ENCODE measurements at places on chromosomes 3 and 15.

DNA sequence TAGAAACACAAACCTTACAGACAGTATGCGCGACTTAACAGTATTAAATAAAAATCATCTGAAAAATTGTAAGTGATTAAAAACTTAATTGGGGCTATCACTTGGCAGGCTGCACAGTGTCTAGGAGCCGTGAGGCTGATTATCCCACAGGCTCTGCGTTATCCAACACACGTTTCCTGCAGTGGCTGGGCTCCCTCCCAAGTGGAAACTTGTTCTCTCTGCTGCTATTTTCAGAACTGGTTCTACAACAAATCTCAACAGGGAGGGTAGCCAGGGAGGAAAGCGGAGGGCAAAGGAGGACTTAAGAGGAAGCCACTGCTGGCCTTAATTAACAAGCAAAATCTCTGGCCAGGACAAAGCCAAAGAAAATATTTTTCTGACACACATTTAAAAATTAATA is 555.2 kb downstream of the MAGI1 start:
- peak; percentile 38 for DNase-seq

- DNase-seq = no peak
Observed at GRCh38 chr15:38231436-38231835, 21.2 kb upstream of the SPRED1 start.

DNA sequence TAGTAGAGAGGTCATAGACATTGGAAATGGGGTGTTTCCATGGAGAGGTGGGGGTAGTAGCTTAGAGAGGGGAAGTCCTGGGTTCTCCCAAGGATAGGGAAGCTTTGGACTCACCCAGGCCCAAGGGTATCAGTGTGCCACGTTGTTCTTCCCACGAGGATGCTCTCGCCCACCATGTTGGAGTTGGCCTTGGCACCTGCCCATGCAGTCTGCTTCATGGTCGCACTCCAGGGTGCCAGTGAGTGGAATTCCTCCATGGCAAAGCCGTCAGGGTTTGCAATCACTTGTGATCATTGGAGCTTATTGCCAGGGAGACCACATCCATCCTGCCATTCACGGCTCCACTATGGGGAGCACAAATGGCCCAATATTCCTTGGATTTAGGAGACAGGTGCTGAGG is 60.6 kb downstream of the GRIP2 start:
- DNase-seq = no peak

- peak; percentile 82 for DNase-seq
Observed at GRCh38 chr3:178195824-178196223, 340.4 kb upstream of the KCNMB2 start.

- peak; percentile 14 for DNase-seq
Observed at GRCh38 chr3:171155122-171155700, 128.7 kb upstream of the SLC2A2 start.

GRCh38 chr3:171249245-171249644 is 211.0 kb downstream of the TNIK start:
- DNase-seq = no peak

GRCh38 chr3:71260782-71261181 is 322.7 kb downstream of the FOXP1 start:
- no peak for DNase-seq

DNA sequence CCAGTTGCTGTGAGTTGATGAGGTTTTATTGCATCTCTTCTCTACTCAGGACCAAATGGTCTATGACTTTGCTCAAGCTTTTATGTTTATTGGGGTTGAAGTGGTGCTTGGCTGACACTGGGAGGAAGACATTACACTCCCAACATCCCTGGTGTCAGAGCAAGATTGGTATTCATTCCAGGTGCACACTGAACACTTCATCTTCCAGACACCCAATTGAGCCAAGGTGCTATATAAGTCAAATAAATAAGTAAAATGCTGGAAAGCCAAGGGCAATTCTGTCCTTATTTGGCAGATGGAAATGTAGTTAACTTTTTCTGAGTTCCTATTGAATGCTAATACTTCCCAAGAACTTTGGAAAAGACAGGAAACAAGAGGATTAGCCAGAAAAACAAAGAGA is 53.2 kb upstream of the CDV3 start:
- DNase-seq = no peak

DNA sequence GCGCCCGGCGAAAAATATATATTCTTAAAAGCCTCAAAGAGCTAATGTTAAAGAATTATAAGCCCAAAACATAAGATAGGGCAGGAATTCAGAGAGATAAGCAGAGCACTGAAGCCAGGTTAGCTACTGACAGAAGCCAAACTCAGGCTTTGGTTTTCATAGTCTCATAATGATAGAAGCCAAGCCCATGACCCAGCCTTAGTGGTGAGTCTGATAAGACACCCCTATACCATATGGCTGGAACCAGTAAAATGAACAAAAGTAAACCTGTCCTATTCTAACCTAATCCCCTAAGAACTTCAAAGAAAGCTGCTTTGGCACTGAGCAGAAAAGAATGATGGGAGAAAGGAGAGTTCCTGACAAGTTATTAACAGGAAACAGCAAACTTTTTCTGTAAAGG is 25.9 kb downstream of the MYO9A start:
- DNase-seq = no peak

DNA sequence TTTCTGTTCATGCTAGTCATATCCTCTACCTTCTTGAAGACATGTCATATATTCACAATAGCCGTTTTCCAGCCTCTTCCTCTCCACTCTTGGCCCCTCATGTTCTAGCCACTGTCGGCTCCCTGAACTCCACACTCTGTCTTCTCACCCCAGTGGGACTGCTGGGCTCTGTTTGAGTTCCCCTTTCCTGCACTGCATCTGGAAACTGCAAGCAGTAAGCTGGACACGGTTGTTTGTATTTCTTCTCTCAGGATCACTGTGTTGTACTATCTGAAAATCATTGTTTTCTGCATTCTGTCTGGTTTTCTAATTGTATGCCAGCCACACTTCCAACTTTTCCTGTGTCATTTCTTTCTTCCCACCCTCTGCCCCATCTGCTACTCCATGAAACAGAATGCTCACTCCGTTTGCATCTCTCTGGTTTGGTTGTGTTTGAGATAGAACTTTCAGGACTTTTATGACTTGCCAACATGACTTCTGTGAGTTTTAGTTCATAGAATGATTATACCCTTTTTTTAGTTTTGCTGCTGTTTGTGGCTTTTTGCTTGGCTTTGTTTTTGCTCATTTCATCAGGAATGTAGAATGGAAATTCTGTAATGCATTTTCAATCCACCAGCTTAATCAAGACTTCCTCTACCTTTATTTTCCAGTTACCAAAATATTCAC is 192.3 kb downstream of the PLCL2 start:
- no peak for DNase-seq

DNA sequence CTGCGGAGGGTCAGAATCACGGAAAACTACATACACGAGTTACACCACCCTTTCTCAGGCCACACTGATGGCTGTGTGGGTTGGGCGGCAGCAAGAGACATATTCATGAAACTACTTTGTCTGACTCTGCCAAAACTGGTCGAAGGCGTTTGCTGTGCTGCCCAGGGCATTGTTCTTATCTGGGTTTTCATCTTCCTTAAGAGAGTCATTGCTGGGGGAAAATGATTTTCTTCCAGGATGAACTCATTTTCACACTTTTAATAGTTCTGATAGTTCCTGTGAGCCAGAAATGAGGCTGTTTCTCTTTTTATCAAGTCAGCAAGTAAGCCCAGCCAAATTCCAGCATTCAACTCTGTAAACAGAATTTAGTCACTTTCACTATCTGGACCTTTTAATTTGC is 47.6 kb downstream of the TRIM71 start:
- DNase-seq = no peak

DNA sequence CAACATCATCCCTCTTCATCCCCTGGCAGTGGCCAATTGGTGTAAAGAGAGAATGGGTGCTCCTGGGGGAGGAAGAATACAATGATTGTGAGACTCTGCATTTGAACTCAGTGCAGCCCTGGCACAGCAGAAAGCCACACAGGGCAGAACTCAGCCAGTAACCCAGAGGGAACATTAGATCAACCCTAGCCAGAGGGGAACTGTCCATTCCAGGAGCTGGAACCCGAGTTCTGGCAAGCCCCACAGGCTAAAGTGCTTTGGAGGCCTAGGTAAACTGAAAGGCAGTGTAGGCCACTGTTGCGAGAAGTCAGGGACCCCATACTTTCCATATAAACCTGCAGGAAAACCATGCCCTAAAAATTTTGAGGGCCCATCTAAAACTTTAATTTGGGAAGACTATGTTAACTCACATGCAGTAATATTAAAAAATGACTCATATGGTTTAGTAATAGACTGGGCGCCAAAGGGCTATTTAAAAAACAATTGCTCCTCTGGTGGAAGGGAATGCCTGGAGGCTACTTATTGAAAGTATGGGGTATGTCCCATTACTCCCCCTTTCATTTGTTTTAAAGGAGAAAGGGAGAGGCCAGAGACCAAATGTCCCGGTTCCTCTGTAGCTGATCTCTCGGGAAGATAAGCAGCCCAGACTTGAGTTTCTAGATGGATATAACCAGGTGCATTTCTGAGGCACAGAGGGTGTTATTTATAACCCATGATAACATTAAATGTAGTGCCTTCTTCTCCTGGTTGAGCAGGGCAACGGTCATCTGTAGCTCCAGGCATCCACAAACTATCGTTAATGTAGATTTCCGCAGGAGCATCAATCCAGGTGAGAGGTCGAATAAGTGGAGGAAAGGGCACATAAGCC is 5.8 kb upstream of the RAD51 start:
- no peak for DNase-seq

GRCh38 chr15:91927585-91927984 is 74.1 kb downstream of the SLCO3A1 start:
- no peak for DNase-seq

DNA sequence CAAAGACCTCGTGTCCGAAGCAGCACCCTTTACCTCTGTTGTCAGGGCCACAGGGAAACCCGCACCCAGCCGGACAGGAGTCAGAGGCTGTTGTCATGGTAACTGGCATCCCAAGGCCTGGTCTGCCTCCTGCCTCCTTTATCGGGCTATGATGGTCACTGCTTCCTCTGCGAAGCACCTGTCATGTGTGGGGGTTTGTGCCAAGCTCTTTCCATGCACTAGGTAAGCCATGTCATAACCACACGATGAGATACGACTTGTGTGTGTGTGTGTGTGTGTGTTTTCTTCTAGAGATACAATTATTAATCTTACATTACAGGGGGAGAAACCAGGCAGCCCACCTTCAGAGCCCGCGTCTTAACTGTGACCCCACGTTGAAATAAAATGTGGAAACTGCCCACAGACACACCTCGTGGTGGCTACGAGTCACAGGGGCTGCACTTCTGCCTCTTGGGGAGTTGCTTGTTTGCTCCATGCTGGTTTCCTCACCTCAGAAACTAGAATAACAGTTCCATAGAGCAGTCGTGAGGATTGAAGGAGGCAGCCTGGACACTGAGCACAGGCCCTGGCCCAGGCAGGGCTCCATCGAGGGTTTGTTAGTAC is 18.0 kb downstream of the ZDHHC19 start:
- no peak for DNase-seq

GRCh38 chr15:49978121-49978520 is 140.9 kb downstream of the ATP8B4 start:
- DNase-seq = peak; percentile 14

- no peak for DNase-seq
Observed at GRCh38 chr15:78396976-78397375, 41.0 kb upstream of the IREB2 start.

DNA sequence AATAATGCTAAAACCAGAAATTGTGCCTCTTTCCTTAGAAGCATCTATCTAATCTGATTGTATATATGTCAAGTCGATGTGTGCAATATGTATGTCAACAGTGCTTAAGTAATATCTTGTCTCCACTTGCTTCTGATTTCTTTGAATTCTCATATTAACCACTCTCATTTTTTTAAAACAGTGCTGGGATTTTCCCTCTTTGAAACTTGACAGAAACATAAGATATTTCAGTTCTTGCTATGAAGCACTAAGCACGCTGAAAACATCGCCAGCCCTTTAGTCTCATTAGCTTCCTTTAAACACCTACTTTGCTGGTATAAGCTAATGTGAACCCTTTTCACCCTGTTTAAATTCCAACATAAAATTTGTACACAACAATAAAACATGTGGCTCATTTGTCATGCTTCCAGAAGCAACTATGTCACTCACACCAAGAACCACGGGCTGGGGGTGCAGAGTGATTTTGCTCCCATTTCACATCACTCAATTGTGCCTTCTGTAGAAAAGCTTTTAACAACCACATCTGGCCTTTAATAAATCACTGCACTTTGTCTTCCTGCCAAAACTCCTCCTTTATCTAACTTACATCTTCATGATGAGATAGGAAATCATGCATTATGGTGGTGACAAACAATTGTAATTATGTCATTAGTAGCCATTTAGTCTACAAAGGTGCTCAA is 185.2 kb downstream of the FOXP1 start:
- peak; percentile 40 for DNase-seq

- DNase-seq = no peak
Observed at GRCh38 chr15:79169526-79170133, 79.0 kb upstream of the RASGRF1 start.

- peak; percentile 91 for DNase-seq
Observed at GRCh38 chr3:194930377-194931204, 244.9 kb downstream of the FAM43A start.

GRCh38 chr15:47998619-47999019 is 122.2 kb upstream of the SLC24A5 start:
- DNase-seq = no peak

GRCh38 chr3:9716801-9717555 is 13.3 kb downstream of the CPNE9 start:
- no peak for DNase-seq

DNA sequence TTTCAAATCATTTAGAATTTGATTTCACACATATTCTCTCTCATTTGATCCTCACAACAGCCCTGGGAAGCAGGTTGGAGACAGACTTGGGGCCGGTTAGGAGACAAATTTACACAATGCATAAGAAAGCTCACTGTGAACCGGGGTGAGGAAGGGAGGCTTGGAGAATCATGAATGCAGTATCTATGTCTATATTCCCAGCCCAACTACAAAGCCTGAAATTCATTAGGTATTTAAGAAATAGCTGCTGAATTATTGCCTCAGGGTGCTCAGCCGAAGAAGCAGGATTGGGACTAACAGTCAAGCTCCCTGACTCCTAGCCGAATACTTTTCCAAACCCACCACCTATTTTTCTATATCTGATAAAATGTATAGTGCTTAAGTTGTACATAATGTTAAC is 8.4 kb upstream of the GOLGA6C start:
- no peak for DNase-seq

- no peak for DNase-seq
Observed at GRCh38 chr3:109874896-109875708, 537.8 kb upstream of the DPPA4 start.

GRCh38 chr3:54999159-54999558 is 71.3 kb upstream of the LRTM1 start:
- peak; percentile 93 for DNase-seq
